Spleen (tissue), 13 donors: ENCODE measurements at places on chromosomes 5 and 9. TPM values are rescaled to one million over a fixed set of nuclear protein-coding genes. Genes with fewer than 3 reads are reported as not detected.

- H3K27ac ChIP-seq = no peak overlapping the region
- H3K27me3 ChIP-seq = no peaks in the 10 kb centered on the region
- H3K36me3 ChIP-seq = no peaks in the 10 kb centered on the region
- peak; percentile 79 for DNase-seq
These were observed 51.3 kb downstream of the TNFSF15 start for GRCh38 chr9:114754581-114754980.

DNA sequence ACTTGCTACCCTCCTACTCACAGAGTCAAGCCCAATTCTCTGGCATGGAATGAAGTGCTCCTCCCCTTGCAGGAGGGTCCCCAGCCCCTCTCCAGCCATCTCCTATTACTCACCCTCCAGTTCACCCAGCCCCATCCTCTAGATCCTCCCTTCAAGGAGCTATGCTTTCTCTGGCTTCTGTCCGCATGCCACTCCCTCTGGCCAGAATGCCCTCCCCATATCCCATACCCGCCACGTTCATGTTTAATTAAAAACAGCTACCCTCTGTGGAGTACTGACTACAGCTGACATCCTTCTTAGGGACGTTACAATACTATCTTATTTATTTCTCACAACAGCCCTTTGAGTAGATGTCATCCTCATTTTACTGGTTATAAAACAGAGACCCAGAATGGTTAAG, 3.0 kb downstream of the F2R start:
- no peak overlapping the region for H3K4me3 ChIP-seq
- H3K27ac ChIP-seq = peak overlapping the region; percentile 28
- no peaks in the 10 kb centered on the region for H3K36me3 ChIP-seq
- DNase-seq = no peak
- H3K4me1 ChIP-seq = peaks cover 54% of the 10 kb centered on the region

WDR70 gene
- 33.7 TPM for total RNA-seq

DNA sequence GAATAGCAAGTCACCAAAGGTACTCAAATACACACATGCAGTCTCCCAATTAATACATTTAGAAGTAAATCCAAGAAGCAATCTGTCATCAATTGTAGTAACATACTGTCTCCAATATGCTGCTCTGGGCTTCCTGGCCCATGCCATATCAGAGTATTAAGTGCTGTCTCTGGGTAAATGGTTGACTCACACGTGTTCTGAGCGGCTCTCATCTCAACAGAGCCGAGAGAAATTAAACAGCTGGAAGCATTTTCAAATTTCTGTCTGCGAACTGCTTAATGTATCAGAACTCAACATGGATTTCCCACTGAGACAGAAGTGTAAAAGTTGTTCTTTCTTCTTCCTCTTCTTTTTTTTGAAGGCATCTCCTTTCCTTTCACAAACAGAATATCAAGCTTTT, 247.3 kb upstream of the TAS2R1 start:
- no peaks in the 10 kb centered on the region for H3K4me1 ChIP-seq
- no peaks in the 10 kb centered on the region for H3K27me3 ChIP-seq
- no peak for DNase-seq
- no peaks in the 10 kb centered on the region for H3K36me3 ChIP-seq
- H3K27ac ChIP-seq = no peak overlapping the region

TLX3 gene
- total RNA-seq = not detected
